ENCODE measurements at places on chromosomes 13 and 19.

DNA sequence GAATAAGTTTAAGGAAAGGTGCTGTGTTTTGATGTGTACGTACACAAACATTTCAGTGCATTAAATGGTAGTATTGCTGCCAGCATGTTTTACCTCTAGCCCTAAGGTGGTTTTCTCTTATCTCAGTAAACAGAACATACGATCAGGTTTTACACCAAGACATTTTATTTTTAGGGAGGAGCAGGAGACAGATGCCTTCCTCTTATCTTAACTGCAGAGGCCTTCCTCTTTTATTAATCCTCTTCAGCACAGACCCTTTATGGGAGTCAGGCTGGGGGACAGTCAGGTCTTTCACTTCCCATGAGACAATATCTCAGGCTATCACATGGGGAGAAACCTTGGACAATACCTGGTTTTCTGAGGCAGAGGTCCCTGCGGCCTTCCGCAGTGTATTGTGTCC, 14.9 kb upstream of the ZNF611 start:
- DNase-seq: no peak

DNA sequence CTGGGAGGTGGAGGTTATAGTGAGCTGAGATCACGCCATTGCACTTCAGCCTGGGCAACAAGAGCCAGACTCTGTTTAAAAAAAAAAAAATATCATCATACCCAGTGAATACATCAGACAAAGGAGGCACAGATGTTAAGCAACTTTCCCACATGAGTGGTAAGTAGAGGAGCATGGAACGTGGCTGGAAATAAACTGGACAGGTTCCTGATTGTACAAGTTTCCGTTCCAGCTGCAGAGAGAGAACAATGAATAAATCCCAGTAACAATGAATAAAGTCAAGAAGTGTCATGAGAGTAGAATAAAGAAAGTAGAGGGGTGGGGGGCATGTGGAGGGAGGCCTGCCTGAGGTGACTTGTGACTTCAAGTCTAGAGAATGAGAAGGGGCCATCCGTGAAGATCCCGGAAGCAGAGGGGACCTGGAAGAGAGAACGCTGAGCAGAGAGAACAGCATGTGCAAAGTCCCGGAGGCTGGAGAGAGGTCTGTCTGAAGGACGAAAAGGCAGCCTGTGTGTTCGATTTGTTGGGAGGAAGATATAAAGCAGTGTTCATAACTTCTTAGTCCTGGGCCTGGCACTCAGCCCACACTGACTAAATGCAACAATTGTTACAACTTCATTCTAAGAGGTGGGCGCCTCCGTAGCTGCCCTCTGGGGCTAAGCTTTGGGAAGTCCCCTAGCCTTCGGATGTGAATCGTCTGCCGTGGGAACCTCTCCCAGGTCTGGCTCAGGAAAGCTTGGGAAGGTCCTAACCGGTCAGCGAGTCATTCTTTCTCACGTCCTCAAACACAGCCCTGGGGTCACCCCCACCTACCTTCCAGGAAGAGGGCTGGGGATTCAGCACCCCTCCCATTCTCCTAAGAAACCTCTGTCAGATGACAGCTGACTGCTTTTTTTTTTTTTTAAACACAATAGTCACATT, 15.3 kb upstream of the ARHGEF18 start:
- no peak for DNase-seq

GRCh38 chr19:49590971-49591730, at the start of gene PRR12:
Gene PRR12, plus strand, starts transcription at chr19:49591182. Its CDS starts 473 bp downstream, at chr19:49591655.
- DNase-seq: peak; percentile 82

DNA sequence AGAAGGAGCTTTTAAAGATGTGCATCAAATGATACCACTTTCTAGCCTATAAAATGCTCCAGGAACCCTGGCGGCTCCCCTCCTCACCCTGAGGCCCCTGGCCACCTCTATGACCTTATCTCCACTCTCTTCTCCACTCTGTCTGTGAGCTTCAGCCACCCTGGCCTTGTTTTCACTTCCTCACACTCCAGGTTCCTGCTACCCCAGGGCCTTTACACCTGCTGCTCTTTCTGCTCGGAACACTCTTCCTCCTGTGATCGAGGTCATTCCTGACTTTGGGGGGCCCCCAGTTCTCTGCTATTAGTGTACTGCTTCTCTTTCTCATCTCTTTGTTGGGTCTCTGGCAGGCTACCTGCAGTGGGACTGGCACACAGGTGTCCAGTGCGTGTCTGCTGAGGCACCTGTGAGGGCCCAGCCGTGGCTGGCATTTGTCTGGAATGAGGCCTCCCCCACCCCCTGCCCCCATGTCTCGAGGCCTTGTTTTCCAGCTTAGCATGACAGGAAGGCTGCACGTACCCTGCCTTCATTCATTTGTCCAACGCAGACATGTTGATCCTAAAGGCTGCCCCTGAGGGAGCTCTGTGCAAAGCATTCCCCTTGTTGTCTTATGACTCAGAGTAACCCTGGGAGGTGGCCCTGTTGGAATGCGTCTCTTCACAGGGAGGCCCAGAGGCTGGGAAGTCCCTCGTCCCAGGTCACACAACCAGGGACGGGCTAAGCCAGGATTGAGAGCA, 2.3 kb downstream of the DDA1 start:
- no peak for DNase-seq

- DNase-seq: no peak
Measured at GRCh38 chr13:110359840-110360301, 52.8 kb downstream of the COL4A2 start.

GRCh38 chr19:18194554-18195238, 1.7 kb downstream of the MPV17L2 start:
- DNase-seq: no peak

DNA sequence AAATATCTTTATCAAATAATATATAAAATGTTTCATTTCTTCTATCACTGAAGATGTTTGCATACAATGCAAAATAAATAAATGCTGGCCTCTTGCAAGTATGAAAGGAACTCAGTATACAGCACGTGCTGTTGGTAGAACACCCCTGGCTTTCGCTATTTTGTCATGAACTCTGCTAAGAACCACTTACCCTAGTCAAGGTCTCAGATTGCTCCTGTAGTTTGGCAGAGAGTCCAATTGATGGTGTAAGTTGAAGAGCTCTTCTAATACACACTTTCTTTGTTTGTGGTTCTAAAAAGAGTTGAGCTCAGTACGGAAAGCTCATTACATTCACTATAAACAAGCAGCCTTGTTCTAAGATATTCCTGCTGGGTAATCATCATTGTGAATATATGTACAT, 1258.9 kb downstream of the EFNB2 start:
- no peak for DNase-seq

DNA sequence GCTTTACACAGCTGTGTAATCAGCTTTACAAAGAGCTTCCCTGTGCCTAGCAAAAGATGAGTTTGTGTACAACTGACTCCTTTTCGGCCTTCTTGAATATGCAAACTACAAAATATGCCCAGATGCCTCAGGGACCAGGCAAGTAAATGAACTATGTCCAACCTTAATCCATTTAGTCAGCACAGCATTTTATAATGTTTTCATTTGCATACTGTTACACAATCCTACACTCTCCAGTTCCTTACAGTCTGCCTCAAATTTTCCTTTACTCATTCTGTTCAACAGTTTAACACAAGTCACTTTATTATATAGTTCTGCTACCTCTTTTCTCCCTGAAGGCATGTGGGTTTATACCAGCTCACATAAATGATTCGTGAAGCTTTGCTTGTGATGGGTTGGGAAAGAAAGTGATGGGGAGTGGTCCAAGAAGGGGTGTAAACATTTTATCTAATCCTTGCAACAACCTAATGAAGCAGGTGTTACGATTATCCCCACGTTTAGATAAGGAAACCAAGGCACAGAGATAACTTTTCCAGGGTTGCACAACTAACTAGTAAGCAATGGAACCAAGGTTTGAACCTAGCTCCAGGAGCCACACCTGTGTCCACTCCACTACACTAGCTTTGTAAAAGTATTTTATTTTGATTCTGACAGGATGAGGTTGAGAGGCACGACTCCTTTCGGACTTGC, 3.3 kb upstream of the USP12 start:
- DNase-seq: no peak

DNA sequence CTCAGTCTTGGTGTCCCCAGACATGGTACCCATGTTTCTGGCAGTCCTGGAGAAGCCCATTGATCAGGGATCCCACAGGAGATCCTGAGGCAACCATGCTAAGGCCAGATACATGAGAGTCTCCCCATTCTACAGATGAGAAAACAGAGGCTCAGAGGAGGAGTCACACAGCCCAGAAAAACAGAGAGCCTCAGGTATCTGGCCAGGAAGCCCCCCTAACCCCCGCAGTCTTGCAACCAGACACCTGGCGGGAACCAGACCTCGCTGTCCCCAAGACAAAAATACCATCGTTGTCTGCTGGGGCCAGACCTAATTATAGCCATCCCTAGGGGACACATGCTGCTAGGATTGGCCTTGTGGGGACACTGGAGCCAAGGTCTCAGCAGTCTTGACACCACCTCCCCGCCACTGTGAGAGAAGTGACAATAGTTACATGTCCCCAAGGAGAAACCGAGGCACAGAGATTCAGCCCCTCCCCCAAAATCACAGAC, 1.6 kb upstream of the PDE4C start:
- DNase-seq: no peak

DNA sequence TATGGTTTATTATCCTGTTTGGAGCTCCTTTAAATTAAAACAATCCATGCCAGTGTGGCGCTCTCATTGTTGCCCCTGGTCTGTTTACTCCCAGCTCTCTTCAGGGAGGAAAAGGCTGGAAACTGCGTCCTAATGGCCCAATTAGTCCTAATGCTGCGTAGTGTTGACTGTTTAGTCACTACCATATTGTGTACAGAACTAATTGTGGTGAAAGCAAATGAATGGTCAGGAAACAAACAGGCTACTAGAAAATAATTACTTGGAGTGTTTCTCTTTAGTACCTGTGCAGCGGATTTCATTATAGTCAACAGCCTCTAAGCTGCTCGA, 54.5 kb upstream of the MTIF3 start:
- no peak for DNase-seq

DNA sequence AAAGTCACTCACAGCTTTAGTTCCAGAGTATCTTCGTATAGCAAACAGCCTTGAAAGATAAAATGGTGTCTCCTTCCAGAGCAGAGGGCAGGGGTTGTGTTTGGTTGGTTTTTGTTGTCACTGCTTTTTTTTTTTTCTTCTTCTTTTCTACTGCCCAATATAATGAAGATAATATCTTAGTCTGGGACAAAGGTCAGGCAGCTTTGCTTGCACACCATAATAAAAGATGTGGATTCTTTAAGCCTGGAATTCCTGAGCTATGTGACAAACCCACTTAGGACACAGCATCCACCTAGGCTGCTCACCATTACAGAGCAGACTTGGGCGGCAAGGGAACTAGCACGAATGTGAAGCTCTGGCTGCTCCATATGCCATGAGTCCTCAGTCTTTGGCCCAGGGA, 165.6 kb upstream of the MIR17HG start:
- DNase-seq: no peak

DNA sequence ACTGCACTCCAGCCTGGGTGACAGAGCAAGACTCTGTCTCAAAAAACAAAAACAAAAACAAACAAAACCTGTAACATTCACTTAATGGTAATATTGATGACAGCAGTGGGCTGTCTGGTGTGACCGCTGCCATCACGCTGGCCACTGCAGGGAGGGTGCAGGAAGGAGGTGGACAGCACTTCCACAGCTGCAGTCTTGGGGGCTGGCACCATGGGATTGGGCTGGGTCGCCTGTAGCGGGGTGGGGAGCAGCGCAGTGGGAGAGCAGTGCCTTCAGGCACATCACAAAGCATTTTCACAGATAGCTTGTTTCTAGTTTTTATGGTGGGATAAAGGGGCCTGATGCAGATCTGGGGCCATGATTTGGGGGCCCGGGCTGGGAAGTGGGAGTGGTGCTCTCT, 5.3 kb downstream of the IGFL4 start:
- no peak for DNase-seq

GRCh38 chr13:85469320-85469719, 329.9 kb downstream of the SLITRK6 start:
- DNase-seq: no peak

DNA sequence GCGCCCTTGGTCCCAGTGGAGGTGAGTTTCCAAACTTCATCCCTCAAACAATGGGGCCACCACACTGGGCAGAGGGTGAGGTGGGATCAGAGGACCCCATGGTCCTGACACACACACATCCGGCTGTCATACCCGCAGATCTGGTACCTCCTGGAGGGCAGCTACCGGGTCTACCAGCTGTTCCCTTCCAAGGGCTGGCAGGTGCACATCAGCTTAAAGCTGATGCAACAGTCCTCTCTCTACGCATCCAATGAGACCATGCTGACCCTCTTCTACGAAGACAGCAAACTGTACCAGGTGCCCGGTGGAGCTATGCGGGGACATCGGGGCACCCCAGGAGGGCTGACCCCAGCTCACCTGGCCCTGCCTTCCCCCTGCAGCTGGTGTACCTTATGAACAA, 14.0 kb upstream of the PSMD8 start:
- DNase-seq: no peak

GRCh38 chr19:2970201-2970835, 7.0 kb upstream of the TLE6 start:
- no peak for DNase-seq

GRCh38 chr13:42380420-42381164, 108.6 kb downstream of the AKAP11 start:
- no peak for DNase-seq

- no peak for DNase-seq
Measured at GRCh38 chr13:74003374-74003773, 130.8 kb downstream of the KLF12 start.

- DNase-seq: no peak
Measured at GRCh38 chr13:40115426-40115825, 460.0 kb downstream of the COG6 start.

- no peak for DNase-seq
Measured at GRCh38 chr13:24004971-24005370, 107.7 kb upstream of the C1QTNF9B start.

DNA sequence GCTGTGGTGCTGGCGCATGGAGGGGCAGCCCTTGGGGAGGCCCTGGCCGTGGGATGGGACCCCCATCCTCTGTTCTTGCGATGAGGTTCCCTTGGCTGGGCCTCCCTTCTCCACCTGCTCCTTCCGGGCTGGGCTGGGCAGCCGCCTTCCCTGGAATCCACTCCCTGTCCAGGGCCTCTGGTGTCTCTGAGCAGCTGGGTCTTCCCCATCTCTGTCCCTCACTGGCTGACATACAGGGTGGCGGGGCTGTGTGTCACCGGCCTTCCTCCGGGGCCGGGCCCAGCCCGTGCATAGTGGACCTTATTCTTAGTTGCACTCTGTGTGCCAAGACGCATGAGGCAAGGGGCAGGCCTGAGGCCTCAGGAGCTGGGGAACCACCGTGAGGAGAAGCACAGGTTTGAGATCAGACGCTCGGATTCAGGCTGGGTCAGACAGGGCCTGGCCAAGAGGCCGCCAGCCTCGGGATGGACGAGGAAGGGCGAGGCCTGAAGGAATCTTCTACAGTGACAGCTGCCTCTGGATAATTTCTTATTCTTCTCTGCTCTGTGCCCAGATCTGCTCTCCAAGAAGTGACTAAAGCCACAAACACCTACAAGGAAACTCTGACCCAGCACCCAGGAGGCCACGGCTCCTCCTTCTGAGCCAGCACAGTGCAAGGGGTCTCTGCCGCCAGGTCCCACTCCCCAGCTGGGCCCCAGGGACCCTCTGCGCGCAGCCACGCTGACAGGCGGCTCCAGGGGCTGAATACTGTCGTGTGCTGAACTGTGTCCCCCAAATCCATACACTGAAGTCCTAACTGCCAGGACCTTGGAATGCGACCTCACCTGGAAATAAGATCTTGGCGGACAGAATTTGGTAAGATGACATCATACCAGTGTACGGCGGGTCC, 11.0 kb downstream of the SGTA start:
- no peak for DNase-seq

Data from NCI-H2171 (cell line).